Stimulated activated CD8-positive, alpha-beta memory T cell treated with anti-CD3 and anti-CD28 coated beads, Interleukin-12 subunit alpha, Interleukin-12 subunit beta, amount 100 ng/mL, for 1 hour (primary cell): ENCODE measurements at places on chromosomes 1 and 21.

- DNase-seq, result no peak
Observed at GRCh38 chr1:214609692-214610091, 6.7 kb downstream of the CENPF start.

GRCh38 chr1:71393301-71393700, 312.5 kb upstream of the ZRANB2 start:
- DNase-seq, result no peak

DNA sequence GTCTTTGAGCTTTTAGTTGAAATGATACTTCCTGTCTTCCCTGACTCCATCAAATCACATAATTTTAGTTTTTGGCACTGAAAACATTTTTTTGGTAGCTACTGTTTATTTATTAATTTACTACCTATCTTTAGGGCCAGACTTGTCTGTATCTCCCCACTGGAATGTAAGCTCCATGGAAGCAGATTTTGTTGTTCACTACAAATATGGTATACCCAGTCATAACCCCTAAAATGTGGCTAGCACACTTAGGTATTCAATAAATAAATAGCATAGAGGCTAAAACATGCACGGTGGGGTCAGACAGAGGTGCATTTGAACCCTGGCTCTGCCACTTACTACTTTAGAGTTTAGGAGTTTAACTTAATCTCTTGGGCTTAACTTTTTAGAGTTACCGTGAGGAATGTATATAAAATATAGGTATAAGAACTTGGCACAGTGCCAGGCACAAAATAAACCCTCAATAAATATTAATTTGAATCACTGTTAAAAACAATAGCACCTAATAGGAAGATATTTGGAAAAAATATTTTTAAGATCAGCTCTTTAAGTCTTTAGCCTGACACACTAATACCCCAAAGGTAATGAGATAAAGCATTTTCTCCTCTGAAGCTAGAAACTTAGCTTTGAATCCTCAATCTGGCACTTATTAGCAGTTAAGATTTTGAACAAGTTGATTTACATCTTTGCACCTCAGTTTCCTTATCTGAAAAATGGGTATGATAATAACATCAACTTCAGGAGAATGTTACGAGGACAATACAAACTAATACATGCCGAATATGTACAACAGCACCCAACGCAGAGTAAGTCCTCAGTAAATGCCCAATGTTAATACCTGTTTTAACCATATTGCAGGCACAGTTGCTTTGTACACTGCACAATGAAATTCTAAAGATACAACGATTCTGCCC, 59.6 kb upstream of the HP1BP3 start:
- no peak for DNase-seq

GRCh38 chr1:172775606-172776005, 116.7 kb downstream of the FASLG start:
- DNase-seq, result no peak

- DNase-seq, result no peak
Observed at GRCh38 chr1:155884031-155884960, 24.9 kb downstream of the SYT11 start.

DNA sequence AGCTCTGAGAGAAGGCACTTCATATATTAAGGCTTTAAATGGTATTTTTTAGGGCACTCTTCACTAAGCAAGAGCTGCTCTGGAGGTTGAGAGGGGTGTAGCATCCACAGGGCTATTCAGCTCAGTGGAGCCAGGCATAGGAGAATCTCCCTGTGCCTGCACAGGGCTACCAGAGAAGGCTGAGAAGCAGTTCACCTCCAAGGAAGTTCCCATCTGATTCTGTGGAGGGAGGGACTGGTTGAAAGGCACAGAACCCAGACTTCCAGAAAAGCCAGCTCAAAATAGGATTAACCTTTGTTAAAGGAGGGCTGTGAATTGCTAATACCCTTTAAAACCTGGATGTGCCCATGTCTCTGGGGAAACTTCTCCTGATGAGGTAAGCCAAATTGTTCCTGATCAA, 304.5 kb downstream of the TTLL7 start:
- DNase-seq, result no peak

GRCh38 chr1:66275601-66276023, 258.3 kb upstream of the SGIP1 start:
- DNase-seq, result no peak
